ENCODE measurements at places on chromosomes 6 and 20. TPM values are rescaled to one million over a fixed set of nuclear protein-coding genes. Genes with fewer than 3 reads are reported as not detected.

DNA sequence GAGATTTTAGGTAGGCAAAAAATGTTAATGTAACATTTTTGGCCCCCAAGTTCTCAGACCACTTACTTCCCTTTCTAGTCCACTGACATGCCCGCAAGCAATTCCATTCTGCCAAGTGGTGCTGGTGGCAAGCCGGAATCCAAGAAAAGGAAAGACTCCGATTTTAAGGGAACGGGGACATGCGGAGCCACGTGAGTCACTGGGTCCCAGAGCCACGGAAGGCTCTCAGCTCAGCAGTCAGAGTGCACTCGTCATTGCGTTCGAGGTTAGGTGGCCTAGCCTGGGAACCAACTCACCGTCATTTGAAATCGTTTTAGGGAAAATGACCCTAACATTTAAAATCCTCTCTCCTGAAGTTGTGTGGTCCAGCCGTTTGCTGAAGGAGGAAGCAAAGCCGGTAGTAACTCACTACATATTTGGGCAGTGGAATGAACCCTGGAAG is 711 bp upstream of the SIRT5 start:
- no peak overlapping the region for H3K27ac ChIP-seq
- H3K4me1 ChIP-seq: peaks cover 16% of the 10 kb centered on the region
- DNase-seq: no peak
- peak overlapping the region; percentile 2 for H3K4me3 ChIP-seq
- no peaks in the 10 kb centered on the region for H3K36me3 ChIP-seq

DNA sequence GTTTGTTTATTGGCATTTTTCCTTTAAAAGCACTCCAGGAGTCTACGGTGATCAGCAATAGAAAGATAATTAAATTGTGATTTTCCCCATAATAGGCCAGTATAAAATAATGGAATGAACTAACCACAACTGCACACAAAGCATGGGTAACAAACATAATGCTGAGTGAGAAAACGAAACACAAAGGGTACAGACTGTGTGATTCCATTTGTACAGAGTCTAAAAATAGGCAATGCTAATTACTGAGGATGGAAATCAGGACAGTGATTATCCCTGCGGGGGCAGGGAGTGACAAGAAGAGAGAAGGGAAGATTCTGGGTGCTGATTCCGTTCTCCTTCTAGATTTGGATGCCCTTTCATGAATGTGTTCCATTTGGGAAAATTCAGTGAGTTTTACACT is 478.1 kb downstream of the PREX1 start:
- H3K4me1 ChIP-seq: no peaks in the 10 kb centered on the region
- H3K27ac ChIP-seq: no peak overlapping the region
- no peaks in the 10 kb centered on the region for H3K36me3 ChIP-seq
- H3K4me3 ChIP-seq: no peak overlapping the region
- no peak for DNase-seq

GRCh38 chr6:161374971-161375873 is 101.4 kb upstream of the AGPAT4 start:
- H3K4me3 ChIP-seq: no peak overlapping the region
- DNase-seq: no peak
- H3K27me3 ChIP-seq: no peaks in the 10 kb centered on the region
- H3K27ac ChIP-seq: no peak overlapping the region

DNA sequence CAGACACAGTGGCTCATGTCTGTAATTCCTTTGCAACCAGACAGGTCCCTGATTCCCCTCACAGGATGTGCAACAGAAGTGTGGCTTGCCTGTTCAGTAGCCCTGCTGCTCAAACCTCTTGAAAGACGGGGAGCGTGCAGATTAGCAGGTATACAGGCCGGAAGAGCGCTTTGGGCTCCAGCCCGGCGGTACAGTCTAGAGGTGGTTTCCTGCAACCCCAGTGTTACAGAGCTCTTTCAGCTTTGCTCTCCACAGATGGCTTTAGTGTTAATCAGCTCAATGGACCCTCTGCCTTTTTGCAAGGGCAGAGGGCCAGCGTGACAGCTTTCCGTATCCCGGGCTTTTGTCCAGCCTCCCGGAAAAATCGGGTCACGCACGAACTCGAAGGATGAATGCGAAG is 67.2 kb upstream of the TNFRSF21 start:
- H3K27me3 ChIP-seq: no peaks in the 10 kb centered on the region
- H3K36me3 ChIP-seq: no peaks in the 10 kb centered on the region
- H3K4me3 ChIP-seq: no peak overlapping the region
- DNase-seq: no peak
- no peaks in the 10 kb centered on the region for H3K4me1 ChIP-seq

DNA sequence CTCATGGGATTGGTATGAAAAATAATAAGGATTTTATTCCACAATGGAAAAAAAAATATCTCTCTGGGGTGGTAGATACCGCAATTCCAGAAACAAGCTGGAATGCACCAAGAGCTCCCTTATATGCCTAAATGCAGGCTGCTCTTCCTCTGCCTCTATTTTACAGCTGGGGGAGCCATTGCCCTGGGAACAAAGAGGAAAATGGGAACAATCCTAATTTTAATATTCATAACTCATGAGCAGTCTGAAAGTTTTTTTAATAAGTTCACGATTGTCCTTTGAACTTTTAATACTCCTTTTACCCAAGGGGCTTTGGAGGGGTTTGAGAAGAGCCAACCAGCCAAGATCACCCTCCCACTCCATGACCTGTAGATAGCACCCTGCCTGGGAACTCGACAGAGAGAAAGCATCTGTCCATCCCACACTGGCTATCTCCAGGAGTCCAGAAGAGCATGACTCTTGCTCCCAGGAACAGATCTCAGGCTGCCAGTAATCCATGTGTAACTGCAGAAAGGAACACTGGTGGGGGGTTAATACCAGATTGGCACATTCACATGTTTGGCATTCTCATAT is 74.7 kb downstream of the CD83 start:
- no peaks in the 10 kb centered on the region for H3K4me1 ChIP-seq
- DNase-seq: no peak
- no peak overlapping the region for H3K4me3 ChIP-seq

- no peak overlapping the region for H3K4me3 ChIP-seq
- no peak overlapping the region for H3K27ac ChIP-seq
- no peaks in the 10 kb centered on the region for H3K36me3 ChIP-seq
- no peak for DNase-seq
- H3K4me1 ChIP-seq: peaks cover 4% of the 10 kb centered on the region
- no peaks in the 10 kb centered on the region for H3K27me3 ChIP-seq
These were observed 13.9 kb downstream of the MYB start for GRCh38 chr6:135195041-135195440.

DNA sequence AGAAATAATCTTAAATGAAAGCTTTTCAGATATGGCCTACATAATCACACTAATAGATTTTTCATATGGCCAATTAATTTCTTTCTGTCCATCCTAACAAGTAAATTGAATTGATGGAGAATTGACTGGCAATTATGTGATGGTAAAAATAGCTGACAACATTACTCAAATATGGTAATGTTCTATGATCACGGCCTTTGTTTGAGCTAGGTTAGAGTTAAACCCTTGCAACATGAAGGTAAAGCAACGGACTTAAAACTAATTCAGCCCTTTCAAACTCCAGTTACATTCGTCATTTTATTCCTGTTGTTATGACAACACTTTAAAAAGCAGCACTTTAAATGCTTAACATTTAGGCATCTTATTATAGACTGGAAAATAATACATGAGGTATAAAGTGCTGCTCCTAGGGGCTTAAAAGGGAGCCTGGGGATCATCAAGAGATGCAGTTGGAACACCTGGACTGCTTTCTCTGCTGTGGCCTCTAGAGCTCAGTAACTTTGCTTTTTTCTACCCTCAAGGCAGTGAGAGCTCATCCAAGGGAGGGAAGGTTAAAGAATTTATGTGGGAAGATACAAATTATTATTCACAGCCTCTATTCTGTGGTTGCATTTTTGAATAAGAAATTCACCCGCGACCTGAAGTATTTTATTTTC is 46.9 kb downstream of the RIPOR2 start:
- H3K27me3 ChIP-seq: no peaks in the 10 kb centered on the region
- peak overlapping the region; percentile 3 for H3K27ac ChIP-seq
- H3K4me1 ChIP-seq: peaks cover 92% of the 10 kb centered on the region

GRCh38 chr20:7665376-7665775 is 274.9 kb downstream of the HAO1 start:
- DNase-seq: no peak
- H3K4me3 ChIP-seq: no peak overlapping the region
- H3K27ac ChIP-seq: no peak overlapping the region
- no peaks in the 10 kb centered on the region for H3K36me3 ChIP-seq
- H3K27me3 ChIP-seq: no peaks in the 10 kb centered on the region
- H3K4me1 ChIP-seq: no peaks in the 10 kb centered on the region

DNA sequence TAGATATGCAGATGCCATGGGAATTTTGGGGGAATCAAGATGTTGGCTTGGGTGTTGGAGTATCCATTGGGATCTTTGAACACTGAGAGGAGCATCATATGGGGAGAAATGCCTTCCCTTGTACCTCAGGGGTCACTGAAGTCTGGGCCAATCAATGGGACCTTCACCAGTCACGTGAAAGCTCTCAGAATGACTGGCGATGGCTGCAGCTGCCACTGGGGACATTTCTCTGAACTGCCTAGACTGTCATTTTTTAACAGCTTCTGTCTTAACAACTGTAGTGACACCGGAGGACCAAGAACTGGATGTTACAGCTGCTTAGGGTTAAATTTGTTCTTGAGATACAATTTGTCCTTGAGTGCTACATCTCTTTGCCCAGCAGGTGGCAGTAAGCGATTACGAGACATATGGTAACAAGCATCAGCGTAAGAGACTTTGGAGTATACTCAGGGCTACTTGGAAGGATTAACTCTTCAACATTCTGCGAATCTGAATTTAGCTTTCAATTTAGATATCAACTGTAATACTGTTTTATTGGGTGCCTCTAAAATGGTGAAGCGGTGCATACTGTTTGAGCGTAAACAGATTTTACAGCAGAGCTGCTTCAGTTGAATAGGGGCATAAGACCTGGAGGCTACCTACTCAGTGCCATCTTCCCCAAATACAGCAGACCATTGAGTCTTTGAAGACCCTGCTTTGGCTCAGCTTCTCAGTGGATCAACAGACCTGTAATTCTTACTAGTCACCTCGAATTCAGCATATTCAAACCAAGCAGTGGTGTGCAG is 36.0 kb downstream of the CCN2 start:
- no peaks in the 10 kb centered on the region for H3K36me3 ChIP-seq
- no peak overlapping the region for H3K27ac ChIP-seq
- H3K27me3 ChIP-seq: no peaks in the 10 kb centered on the region
- peaks cover 7% of the 10 kb centered on the region for H3K4me1 ChIP-seq

GRCh38 chr6:165090242-165090641 is 219.2 kb downstream of the C6orf118 start:
- H3K4me3 ChIP-seq: no peak overlapping the region
- no peak for DNase-seq
- H3K36me3 ChIP-seq: no peaks in the 10 kb centered on the region
- H3K27ac ChIP-seq: no peak overlapping the region
- no peaks in the 10 kb centered on the region for H3K4me1 ChIP-seq
- no peaks in the 10 kb centered on the region for H3K27me3 ChIP-seq

- peak overlapping the region; percentile 62 for H3K27ac ChIP-seq
- H3K27me3 ChIP-seq: no peaks in the 10 kb centered on the region
- no peak for DNase-seq
- H3K36me3 ChIP-seq: no peaks in the 10 kb centered on the region
- H3K4me1 ChIP-seq: peaks cover 80% of the 10 kb centered on the region
These were observed 28.5 kb upstream of the CCR6 start for GRCh38 chr6:167094436-167094819.

DNA sequence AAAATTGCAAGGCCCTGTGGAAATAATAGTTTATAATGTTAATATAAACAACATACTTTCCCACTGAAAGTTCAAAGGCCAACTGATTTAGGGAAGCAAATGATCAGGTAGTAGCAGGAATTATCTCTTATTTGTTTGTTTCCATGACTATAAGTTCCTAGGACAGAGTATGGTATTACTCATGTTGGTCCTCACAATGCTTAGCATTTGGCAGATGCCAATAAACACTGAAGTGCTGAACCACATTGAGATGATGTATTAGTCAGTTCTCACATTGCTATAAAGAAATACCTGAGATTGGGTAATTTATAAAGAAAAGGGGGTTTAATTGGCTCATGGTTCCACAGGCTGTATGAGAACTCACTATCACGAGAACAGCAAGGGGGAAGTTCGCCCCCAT is 129.6 kb upstream of the NUP153 start:
- no peaks in the 10 kb centered on the region for H3K36me3 ChIP-seq
- no peak for DNase-seq
- no peaks in the 10 kb centered on the region for H3K4me1 ChIP-seq
- no peak overlapping the region for H3K4me3 ChIP-seq
- no peak overlapping the region for H3K27ac ChIP-seq
- no peaks in the 10 kb centered on the region for H3K27me3 ChIP-seq

DNA sequence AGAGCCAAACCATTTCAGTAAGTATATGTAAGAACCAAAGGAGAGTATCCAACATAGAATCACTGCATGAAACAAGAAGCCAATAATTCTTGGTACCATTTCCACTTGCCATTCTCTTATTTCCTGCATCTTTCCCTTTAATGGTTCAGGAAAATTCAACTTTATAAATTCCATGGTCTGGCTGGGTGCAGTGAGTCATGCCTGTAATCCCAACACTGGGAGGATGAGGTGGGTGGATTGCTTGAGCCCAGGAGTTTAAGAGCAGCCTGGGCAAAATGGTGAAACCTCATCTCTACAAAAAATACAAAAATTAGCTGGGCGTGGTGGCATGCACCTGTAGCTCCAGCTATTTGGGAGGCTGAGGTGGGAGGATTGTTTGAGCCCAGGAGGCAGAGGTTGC is 21.2 kb downstream of the NHLRC1 start:
- no peak overlapping the region for H3K27ac ChIP-seq
- H3K27me3 ChIP-seq: no peaks in the 10 kb centered on the region
- no peak overlapping the region for H3K4me3 ChIP-seq
- no peaks in the 10 kb centered on the region for H3K36me3 ChIP-seq
- DNase-seq: no peak

GRCh38 chr20:15316556-15316955 is 979.1 kb upstream of the FLRT3 start:
- H3K4me1 ChIP-seq: no peaks in the 10 kb centered on the region
- no peaks in the 10 kb centered on the region for H3K27me3 ChIP-seq
- no peaks in the 10 kb centered on the region for H3K36me3 ChIP-seq
- H3K4me3 ChIP-seq: no peak overlapping the region
- H3K27ac ChIP-seq: no peak overlapping the region
- DNase-seq: no peak

DNA sequence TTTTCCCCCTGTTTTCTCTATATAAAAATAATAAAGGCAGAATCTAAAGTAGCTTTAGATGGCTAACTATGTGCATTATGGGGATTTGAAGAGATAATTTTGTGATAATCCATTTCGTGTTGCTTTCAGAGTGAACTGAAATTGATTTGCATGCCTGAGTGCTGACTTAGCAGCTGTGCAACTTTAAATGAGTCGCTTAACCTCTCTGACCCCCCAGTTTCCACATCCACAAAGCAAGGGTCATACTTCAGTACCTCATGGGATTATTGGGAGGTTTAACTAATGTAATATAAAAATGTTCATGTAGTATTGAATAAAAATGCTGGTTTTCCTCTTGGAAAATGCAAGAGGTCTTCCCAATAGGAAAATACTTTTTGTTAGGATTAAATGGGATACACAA is 63.8 kb upstream of the FABP7 start:
- DNase-seq: no peak
- H3K4me1 ChIP-seq: no peaks in the 10 kb centered on the region
- no peak overlapping the region for H3K27ac ChIP-seq
- H3K27me3 ChIP-seq: no peaks in the 10 kb centered on the region
- H3K4me3 ChIP-seq: no peak overlapping the region
- H3K36me3 ChIP-seq: no peaks in the 10 kb centered on the region

Gene SDCBP2
- 0.94 TPM for total RNA-seq

Gene FAM83B
- not detected for total RNA-seq

Gene POM121L2
- total RNA-seq: not detected

Gene TRIM31
- not detected for total RNA-seq

Gene EBF4
- total RNA-seq: 2.8 TPM

Gene MYBL2
- not detected for total RNA-seq

Gene ID4
- not detected for total RNA-seq

Gene MCCD1
- total RNA-seq: not detected
